M059J (cell line): ENCODE measurements at places on chromosomes 4 and X.

- DNase-seq, result peak; percentile 47
Observed at GRCh38 chrX:110089656-110090403, 86.9 kb downstream of the TMEM164 start.

- no peak for DNase-seq
Observed at GRCh38 chr4:85632981-85633380, 158.0 kb downstream of the ARHGAP24 start.

GRCh38 chrX:11465648-11466411, 172.6 kb downstream of the AMELX start:
- peak; percentile 61 for DNase-seq

DNA sequence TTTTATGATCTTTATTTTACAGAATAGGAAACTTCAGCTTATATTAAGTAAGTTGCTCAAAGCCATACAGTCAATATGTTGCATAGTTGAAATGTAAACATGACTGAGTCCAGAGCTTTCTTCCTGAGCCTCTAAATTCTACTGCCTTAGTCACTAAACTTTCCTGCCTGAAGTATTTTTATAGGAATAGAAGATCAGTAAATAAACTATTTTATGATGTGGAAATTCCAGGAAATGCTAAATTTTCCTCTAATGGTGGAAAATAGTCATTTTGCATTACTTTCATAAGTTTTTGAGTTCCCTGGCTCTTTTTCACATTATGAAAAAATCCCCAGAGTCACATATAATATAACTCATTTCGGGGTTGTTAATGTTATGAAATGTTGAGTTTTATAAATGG, 182.8 kb downstream of the BANK1 start:
- no peak for DNase-seq

DNA sequence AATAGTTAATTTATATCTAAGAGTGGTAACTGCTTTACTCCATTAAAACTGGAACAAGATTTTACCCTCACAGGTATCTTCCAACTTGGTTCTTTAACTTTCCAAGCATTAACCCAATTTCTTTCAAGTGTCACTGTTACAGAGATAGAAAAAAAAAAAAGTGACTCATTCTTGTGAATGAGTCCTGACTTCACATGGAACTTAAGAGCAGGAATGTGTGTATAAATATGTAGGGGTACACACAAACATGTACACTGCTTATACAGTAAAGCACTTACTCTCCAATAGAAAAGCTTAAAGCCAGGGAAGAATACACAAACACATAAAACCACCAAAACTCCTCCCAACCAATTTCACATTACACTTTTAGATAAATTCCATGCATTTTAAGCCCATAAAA, 38.8 kb downstream of the TAPT1 start:
- DNase-seq, result no peak

DNA sequence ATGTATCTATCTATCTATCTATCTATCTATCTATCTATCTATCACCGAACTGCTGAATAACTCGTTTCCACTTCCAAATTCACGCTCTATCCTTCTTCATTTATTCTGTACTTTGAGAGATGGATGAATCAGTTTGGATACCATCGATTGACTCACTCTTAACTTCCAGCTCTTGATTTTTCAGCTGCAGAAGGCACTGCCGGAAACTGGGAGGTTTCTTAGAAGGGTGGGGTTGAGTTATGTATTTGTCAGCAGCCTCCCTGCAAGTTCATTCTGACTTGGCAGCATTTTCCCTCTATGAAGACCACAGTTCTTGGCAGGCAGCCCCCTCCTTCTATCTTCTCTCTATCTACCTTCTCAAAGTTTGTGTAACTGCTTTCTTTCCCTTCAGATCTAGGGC, 112.0 kb upstream of the MAGEB18 start:
- no peak for DNase-seq

DNA sequence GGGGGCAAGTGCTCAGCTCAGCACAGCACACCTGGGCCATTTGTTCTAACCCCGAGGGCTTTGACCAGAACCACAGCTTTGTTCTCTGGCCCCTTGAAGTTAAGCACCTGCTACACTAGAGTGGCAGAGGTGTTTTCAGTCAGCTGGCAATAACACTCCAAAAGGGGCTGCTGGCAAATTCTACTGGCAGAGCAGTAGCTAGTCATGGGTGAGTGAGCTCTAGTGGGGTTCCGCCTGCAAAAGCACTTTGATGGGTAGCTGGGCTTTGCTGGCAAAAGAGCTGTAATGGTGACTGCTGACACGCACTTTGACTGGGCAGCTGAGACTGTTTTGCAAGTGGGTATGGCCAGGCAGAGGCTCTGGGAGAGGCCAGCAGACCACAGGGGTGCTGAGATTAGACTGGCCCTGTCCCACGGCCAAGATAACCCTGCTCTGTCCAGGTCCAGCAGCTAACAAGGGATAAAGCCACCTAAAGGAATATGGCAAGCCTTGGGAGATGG, 65.2 kb upstream of the TENT5D start:
- DNase-seq, result no peak

DNA sequence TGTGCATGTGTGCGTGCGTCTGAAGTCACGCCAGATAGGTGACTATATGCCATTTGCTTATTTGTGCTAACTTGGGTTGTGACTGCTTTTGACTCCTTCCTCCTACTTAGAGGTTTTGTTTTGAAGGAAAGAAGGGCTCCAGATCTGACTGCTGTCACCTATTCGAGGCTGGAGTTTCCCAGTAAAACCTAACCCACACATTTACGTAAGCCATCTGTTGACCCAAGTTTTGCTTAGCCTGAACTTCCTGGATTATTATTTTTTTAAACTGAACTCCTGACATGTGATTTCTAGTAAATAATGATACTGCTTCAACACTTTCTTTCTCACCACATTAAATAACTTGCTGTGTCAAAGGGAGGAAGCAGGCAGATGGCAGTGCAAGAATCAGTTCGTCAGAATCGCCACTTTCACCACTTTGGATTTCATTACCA, 41.5 kb downstream of the DTHD1 start:
- DNase-seq, result no peak

- DNase-seq, result no peak
Observed at GRCh38 chrX:107704181-107704580, 71.4 kb downstream of the TSC22D3 start.

GRCh38 chr4:183255487-183255886, 64.6 kb downstream of the CLDN22 start:
- DNase-seq, result peak; percentile 26

DNA sequence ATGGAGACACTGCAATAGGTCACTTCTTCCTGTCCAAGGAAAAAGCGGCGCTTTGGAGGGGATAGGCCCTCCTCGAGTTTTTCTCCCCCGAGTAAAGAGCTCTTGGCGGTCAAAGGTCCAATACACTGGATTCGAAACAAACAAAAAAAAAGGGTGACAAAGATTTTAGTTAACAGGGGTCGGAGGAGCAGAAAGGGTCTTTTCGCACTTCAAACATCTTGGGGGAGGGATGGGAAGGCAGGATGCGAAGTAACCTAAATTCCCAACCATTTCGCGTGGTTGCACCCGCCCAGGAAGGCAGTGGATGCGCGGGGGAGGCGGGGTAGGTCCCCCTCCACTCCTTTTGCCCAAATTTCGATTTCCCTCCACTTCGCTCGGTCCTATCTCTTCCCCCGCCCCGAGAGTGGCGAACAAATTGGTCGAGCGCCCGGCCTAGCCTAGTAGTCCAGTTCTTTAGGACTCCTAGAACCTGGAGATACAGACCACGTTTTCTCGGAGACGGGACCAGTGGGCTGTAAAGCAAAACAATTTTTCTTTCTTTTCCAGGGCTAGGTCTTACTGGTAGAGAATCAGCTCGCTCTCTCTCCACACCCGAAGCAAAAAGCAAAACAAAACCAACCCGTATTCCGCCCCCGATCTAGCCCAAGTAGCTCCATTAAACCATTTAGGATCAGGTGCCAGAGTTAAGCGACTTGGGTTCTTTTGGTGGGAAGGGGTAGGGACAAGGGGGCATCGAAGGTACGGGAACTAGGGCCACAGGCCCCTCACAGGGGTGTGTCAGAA, 2.0 kb upstream of the STAG2 start:
- DNase-seq, result peak; percentile 68

DNA sequence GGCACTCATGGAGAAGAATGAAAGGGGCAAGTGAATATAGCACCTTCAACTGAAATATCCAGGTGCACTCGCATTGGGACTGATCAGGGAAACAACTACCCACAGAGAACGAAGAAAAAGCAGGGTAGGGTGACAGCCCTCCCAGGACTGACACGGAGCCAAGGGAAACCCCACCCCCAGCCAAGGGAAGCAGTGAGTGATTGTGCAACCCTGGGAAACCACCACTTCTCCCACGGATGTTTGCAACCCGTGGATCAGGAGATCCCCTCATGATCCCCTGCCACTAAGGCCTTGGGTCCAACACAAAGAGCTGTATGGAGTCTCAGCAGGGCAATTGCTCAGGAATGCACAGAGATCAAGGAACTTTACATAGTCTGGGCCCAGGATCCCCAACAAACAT, 158.5 kb upstream of the HCCS start:
- DNase-seq, result no peak

DNA sequence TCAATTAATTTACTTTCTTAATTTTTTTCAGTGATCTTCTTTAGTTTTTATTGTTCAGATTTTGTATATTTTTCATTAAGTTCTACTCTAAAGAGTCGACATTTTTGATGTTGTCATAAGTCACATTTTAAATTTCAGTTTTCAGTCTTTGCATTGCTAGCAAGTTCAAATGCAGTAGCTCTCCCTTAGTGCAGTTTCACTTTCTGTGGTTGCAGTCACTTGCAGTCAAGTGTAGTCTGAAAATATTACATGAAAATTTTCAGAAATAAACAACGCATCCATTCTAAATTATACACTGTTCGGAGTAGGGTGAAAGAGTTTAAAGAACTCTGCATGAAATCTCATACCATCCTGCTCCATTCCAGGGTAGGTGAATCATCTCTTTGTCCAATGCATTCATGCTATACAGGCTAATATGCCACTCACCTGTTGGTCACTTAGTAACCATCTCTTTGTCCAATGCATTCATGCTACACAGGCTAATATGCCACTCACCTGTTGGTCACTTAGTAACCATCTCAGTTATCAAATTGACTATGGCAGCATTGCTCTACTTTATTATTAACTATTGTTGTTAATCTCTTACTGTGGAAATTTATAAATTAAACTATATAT, 356.9 kb downstream of the STPG2 start:
- no peak for DNase-seq

- no peak for DNase-seq
Observed at GRCh38 chrX:136336623-136337022, 35.9 kb downstream of the ADGRG4 start.

- peak; percentile 48 for DNase-seq
Observed at GRCh38 chrX:103941201-103941975, 21.0 kb upstream of the TMSB15B start.

- DNase-seq, result peak; percentile 15
Observed at GRCh38 chr4:156255230-156256007, 301.8 kb upstream of the CTSO start.

- DNase-seq, result peak; percentile 27
Observed at GRCh38 chrX:85243761-85244449, at the start of the genes SATL1 and ZNF711. Gene SATL1 (minus strand): TSS chrX:85243779. CDS start chrX:85108968, 134,811 bp downstream. Gene ZNF711 (plus strand): TSS chrX:85243991. CDS start chrX:85247573, 3,582 bp downstream.
